Stimulated activated CD4-positive, alpha-beta T cell treated with anti-CD3 and anti-CD28 coated beads, Interleukin-2, amount 100 ng/mL, for 24 hours (primary cell): ENCODE measurements at places on chromosomes 4 and X.

DNA sequence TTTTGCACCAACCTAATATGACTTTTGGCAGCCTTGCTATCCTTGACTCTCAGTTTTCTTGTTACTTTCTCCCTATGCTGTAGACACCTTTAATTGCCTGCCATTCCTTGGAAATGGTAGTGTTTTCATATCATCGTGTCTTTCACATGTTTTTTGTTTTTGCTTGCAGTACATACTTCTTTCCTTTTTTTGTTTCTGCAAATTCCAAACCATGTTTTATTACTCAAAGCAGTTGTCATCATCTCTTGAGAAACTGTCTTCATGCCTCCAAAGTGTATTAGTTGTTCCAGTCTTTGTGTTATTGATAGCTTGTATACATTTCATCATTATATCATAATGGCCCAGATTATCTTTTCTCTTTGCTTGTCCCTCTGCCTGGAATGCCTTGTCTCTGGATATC lies 57.1 kb downstream of the PDLIM5 start:
- DNase-seq: no peak

GRCh38 chr4:184666670-184667069 lies 17.1 kb downstream of the PRIMPOL start:
- no peak for DNase-seq

- no peak for DNase-seq
These were observed 169.4 kb upstream of the NAP1L5 start for GRCh38 chr4:88866862-88867550.

DNA sequence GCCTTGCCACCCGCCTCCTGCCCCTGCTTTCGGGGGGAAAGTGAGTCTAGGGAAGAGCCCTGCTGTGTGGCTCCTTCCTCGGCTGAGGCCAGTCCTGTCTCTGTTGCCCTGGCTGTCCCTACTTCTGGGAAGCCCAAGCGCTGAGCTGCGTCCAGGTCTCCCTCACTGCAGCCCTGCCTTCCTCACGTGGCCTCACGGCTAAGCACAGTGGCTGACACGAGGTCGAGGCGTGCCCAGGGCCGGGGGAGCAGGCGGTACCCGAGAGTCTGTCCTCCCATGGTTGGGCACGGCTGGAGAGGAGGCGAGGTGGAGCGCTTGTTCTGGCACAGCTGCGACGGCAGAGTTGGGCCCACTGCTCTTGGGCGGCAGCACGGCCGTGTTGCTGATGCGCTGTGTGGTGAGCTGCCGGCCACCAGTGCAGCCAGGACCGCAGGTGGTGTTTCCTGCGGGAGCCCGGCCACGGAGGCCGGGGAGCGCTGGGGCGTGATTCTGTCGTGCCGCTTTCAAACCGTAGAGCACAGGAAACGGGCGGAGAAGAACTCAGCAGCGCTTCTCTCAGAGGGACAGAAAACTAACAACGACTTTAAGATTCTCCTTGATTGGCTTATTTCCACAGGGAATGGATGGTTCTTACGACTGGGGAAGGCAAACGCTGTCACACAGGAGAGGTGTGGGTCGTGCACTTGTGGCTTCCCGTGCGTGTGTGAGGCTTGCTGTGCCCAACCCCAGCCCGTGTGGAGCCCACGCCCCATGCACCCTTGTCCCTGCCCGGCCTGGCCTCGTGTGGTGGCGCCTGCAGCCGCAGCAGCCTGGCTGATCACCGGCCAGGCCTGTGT lies 21.3 kb downstream of the MAEA start:
- DNase-seq: no peak

GRCh38 chr4:113935190-113935589 lies 44.3 kb downstream of the ARSJ start:
- no peak for DNase-seq

DNA sequence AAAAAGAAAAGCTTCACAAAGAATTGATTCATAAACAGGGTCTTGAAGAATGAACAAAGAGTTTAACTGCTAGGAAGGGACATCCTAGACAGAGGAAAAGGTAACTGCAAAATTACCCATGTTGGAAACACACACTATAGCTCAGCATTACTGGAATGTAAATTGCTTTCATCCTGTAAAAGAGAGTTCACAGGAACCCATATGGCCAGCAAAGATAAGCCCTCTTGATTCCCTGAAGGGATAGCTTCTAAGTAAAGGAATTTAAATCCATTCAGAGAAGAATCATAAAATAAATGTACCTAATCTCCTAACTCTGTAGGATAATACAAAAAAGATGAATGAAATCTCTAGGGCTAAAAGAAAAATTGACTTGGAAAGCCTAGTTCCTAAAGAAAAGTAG lies 107.1 kb upstream of the INTU start:
- no peak for DNase-seq

- no peak for DNase-seq
These were observed 12.7 kb upstream of the HPF1 start for GRCh38 chr4:169770416-169770815.

DNA sequence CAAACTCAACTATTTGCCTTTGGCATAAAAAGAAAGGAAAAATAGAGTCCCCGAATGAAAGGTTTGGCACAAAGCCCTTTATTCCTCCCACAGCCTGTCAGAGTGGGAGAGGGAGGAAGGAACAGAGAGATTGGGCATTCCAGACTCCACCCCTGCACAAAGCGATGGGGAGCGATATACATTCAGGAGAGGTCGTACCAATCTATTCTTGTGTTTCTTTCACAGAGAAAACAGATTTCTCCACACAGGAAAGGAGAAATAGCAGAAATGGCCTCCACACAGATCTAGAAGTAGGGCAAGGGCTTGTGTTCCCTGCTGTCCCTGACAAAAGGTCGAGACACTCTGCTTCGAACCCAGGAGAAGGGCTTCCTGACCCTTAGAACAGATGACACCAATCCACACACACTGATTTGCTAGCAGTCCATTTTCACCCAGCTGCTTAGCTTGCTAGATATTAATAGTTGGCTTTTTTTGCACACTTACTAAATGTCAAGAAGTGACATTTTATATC lies 197.4 kb downstream of the MAML3 start:
- no peak for DNase-seq

DNA sequence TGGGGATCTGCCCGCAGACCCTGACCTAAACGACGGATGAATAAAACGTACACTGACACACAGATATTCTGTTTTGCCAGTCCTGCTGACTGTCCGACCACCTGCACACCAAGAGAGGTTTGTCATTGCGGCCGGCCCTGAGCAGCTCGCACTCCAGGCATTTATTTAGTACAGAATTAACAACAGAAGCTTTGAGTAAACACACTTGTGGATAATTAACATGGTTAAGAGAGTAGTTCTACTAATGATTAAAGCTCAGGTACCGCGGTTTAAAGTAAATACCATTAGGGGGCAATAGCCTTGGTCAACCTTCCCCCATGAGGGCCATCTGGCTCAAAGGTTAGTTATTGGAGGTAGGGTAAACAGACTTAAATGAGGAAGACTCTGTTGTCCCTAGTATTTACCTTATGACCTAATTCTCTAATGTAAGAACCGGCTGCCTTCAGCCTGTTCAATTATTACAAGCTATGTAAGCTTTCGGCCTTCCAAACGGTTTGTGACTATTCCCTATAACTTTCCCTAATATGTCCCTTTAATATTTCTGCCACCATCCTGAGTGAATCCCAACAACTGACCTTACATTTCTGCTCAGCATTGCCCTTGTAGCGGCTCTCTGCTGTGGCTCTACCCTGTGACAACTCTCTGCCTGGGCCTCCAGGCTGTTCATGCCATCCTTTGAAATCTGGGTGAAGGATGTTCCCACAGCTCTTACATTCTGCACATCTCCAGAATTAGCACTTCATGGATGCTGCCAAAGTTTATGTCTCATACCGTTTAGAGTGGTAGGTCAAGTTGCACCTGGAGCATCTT lies 46.9 kb upstream of the SYTL5 start:
- DNase-seq: no peak

- peak; percentile 77 for DNase-seq
These were observed at the start of gene EDA for GRCh38 chrX:69615779-69616456. Gene EDA, plus strand, starts transcription at chrX:69616113.

DNA sequence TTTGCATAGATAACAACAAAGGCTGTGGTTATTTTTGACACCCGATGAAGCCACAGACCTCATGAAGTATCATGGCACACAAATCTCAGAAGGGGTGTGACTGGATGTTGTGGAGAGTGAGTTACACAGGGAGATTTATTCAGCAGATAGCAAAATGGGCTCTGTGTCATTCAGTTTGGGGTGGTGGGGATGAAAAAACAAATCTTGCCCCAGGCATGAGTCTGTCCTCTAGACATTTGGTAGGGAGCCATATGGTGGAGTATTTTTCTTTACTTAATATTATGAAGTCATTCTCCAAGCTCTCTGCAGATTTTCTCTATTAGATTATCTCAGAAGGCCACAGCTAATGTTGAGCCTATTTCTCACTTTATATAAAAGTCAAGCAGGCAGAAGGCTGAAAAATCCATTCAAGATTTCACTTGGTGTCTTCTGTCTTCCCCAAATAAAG lies 277.1 kb upstream of the TENM3 start:
- DNase-seq: no peak

GRCh38 chr4:94345969-94346368 lies 3.3 kb upstream of the HPGDS start:
- DNase-seq: no peak

- no peak for DNase-seq
These were observed 20.4 kb downstream of the WDR13 start for GRCh38 chrX:48617542-48618340.

DNA sequence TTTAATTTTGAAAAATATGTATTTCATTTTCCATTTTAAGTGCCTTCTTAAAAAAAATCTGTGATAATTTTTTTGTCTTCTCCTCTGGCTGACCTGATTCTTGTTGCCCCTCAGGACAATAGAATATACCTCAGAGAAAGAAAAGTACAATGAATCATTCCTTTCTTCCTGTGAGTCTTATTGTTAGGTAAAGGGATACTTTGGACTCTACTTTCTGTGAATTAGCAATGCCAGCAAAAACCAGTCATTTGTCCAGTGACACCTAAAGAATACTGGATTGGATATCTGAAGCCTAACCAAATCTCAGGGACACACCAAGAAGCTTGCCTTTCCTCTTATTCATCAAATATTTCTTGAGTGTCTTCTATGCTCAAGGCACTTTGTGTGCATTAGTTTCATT lies 102.1 kb downstream of the AREG start:
- DNase-seq: no peak

DNA sequence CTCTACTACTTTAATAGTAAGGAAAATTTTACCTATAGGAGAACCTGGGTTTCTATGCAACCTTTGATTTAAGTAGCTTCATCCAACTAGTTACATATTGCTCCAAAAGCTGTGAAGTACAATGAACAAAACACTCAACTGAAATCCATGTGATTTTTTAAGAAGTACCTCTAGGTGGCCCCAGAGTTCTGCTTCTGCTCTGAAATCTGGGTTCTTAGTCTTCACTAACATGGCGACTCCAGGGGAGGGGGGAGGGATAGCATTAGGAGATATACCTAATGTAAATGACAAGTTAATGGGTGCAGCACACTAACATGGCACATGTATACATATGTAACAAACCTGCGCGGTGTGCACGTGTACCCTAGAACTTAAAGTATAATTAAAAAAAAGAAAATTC lies 73.4 kb upstream of the MAGEB2 start:
- DNase-seq: no peak

DNA sequence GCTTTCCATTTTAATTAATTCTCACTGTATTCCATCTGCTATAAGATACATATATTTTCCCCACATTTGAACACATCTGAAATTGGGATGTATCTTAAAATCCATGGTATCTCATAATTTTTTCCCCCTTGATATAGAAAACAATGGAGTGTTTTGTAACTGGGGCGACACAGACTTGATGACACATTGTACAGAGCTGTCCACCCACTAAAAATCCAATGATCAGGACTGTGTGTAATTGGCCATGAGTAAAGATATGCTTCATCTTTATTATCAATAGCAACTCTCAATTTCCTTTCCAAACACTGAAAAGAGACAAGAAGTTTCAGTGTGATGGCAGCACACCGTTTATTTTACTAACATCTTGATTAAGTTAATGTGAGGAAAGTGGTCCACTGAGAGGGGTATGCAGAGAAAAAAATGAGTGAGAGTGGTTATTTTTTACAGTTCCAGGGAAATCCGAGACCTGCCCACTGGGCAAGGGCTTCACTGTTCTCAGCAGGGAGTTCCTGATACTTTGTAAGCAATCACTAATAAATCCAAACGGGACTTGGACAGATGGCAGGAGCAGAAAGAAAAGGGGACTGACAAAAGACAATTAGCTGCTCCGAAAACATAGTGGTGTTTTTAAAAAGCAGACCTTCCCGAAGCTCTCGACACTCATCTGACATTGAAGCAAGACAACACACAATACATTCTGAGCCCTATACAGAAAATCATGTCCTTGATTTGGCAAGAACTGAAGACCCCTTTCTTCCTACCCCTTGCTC lies 149.4 kb downstream of the TSPAN5 start:
- no peak for DNase-seq

DNA sequence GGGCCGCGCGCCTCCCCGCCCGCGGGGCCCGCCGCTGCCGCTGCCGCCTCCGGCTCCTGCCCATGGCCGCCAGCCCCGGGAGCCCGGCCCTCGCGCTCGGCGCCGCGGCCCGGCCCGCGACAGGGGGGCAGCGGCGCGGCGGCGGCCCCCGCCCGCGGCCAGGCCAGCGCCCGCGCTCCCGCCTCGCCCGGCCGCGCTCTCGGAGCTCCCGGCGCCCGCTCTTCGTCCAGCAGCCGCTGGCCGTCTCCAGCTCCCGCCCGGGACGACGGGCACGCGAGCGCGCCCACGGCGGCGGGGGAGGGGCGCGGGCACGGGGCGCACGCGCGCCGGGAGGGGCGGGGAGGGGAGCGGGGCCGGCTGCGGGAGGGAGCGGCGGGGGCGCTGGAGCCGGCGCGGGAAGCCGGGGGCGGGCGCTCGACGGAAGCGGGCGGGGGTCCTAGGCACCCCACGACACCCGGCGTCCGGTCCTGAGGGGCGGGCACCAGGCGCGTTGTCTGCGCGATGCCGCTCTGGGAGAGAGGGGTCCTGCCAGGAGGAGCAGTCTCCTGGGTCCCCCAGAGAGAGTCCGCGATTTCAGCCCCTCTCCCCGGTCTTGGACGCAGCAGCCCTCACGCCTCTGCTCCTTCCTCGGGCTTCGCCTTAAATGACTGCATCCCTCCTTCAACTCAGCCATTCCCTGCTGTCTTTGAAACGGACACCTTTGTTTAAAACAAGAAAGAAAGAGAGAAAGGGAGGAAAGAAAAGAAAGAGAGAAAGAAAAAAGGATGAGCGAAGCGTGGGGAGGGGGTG lies 490 bp upstream of the PDZD4 start:
- no peak for DNase-seq

DNA sequence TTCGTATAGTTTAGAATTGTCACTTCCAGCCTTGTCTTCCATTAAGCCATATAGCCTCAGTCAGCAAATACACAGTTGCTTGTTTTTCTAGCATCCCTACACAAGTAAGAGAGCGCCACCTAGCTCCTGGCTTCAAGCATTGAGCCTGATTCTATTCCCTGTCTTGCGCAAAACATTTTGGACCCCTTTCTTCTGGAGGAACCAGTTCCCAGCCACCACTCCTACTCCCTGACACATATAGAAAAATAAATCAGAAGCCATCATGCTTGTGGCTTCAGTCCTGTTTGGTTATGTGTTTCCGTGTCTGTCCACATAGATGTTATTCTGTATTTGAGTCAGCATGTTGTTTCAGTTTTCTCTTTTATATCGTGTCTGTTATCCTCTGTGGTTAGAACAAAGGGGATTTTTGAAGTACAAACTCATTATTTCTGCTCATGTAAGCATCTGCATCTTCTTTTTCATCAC lies 59.9 kb downstream of the GK start:
- peak; percentile 57 for DNase-seq
